ENCODE measurements at places on chromosomes 1 and 21. TPM values are rescaled to one million over a fixed set of nuclear protein-coding genes. Genes with fewer than 3 reads are reported as not detected.

The LCE2B gene
- not detected for total RNA-seq

The UBL4B gene
- not detected for total RNA-seq

The OR2L2 gene
- total RNA-seq: 0.22 TPM

The C1orf116 gene
- total RNA-seq: 31.9 TPM

The LDLRAD1 gene
- total RNA-seq: 0.84 TPM

The TMCC2 gene
- 5.0 TPM for total RNA-seq

The HSD3B2 gene
- not detected for total RNA-seq

The GPN2 gene
- 36.5 TPM for total RNA-seq

The CLCA1 gene
- total RNA-seq: not detected

The PTGFRN gene
- total RNA-seq: 42.9 TPM

- peaks cover 11% of the 10 kb centered on the region for H3K4me1 ChIP-seq
- no peak for DNase-seq
- H3K27me3 ChIP-seq: peaks cover 4% of the 10 kb centered on the region
- H3K36me3 ChIP-seq: no peaks in the 10 kb centered on the region
- no peak overlapping the region for H3K4me3 ChIP-seq
Observed at GRCh38 chr1:154427173-154428139, 22.3 kb downstream of the IL6R start.

DNA sequence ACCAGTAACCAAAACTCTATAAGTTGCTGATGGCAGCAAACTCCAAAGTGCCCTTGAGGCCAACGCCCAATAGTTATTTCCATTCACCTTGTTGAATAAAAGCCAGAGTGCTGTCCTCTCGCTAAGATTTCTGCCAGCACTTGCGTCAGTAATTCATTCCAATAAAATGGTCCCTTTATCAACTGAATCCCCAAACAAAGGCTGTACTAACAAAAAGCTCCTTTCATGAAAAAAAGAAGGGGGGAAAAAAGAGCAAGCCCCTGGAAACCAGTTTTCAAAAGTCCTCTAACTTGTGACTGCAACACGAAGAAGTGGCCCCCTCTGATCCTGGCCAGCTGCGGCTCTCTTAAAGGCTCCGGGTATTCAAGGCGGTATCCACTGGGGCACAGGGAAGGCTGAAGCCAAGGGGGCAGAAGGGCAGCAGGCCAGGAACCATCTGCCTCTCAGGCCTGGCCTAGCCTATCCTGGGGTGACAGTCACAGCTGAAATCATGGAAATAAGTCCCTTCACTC lies 55.8 kb upstream of the ZNF326 start:
- no peak for DNase-seq
- peaks cover 9% of the 10 kb centered on the region for H3K36me3 ChIP-seq
- H3K27ac ChIP-seq: peak overlapping the region; percentile 73

DNA sequence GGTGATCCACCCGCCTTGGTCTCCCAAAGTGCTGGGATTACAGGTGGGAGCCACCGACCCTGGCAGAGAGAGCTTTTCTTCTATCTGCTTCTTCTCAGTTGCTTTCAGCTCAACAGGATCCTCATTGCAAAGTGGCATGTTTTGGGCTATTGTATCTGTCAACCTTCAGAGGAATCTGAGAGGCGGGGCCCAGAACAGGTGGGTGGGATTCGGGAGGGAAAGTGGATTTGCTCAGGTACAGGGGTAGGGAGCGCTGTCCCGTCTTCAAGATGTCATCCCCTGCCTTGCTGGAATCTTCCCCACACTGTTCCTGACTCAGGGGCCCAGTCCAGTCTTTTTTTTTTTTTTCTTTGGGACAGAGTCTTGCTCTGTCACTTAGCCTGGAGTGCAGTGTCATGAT lies 26.9 kb upstream of the RCC2 start:
- H3K4me3 ChIP-seq: no peak overlapping the region
- no peak overlapping the region for H3K27ac ChIP-seq
- peaks cover 8% of the 10 kb centered on the region for H3K27me3 ChIP-seq
- no peaks in the 10 kb centered on the region for H3K36me3 ChIP-seq
- H3K4me1 ChIP-seq: peaks cover 6% of the 10 kb centered on the region

DNA sequence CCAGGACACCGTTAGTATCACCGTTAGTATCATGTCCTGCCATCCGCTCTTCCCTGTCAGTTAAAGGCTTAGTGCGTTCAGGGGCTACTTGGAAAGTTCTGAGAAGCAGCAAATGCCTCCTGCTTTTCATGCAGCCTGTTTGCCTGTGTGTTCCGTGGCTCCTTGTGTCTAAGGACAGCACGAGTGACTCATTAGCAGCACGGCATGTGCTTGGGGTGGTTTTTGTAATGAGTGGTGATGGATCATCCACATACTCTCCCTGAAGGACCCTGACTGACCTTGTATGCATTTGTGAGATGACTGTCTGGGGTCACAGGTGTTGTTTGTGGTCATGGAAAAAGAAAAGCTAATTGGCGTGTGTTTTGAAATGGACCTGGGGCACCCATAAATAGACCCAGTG lies 221.9 kb downstream of the PBX1 start:
- no peak overlapping the region for H3K4me3 ChIP-seq
- peaks cover 9% of the 10 kb centered on the region for H3K36me3 ChIP-seq
- no peaks in the 10 kb centered on the region for H3K27me3 ChIP-seq
- peaks cover 44% of the 10 kb centered on the region for H3K4me1 ChIP-seq

DNA sequence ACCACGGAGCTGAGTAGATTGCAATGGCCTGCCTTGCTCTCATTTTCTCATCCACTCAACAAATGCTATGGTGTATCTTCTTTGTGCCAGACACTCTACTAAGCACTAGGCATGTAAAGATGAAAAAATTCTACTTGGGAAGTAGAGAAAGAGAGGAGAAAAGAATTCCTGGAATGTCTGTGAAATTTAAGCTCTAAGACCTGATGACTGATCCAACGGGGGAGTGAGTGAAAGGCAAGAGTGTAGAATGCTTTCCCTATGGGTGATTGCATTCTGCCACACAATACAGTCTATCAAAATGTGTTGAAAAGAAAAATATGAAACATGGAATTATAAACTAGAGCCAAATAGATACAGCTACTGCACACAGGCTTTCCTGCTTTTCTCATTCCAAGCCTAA lies 82.3 kb downstream of the CYYR1 start:
- DNase-seq: no peak
- H3K4me3 ChIP-seq: no peak overlapping the region
- H3K4me1 ChIP-seq: no peaks in the 10 kb centered on the region
- no peaks in the 10 kb centered on the region for H3K27me3 ChIP-seq
- H3K36me3 ChIP-seq: peaks cover 11% of the 10 kb centered on the region

- no peak for DNase-seq
- H3K4me1 ChIP-seq: peaks cover 23% of the 10 kb centered on the region
- peak overlapping the region; percentile 95 for H3K4me3 ChIP-seq
- no peaks in the 10 kb centered on the region for H3K27me3 ChIP-seq
- H3K27ac ChIP-seq: peak overlapping the region; percentile 94
- no peaks in the 10 kb centered on the region for H3K36me3 ChIP-seq
Observed at GRCh38 chr1:66925944-66926343, 1.2 kb downstream of the MIER1 start.

DNA sequence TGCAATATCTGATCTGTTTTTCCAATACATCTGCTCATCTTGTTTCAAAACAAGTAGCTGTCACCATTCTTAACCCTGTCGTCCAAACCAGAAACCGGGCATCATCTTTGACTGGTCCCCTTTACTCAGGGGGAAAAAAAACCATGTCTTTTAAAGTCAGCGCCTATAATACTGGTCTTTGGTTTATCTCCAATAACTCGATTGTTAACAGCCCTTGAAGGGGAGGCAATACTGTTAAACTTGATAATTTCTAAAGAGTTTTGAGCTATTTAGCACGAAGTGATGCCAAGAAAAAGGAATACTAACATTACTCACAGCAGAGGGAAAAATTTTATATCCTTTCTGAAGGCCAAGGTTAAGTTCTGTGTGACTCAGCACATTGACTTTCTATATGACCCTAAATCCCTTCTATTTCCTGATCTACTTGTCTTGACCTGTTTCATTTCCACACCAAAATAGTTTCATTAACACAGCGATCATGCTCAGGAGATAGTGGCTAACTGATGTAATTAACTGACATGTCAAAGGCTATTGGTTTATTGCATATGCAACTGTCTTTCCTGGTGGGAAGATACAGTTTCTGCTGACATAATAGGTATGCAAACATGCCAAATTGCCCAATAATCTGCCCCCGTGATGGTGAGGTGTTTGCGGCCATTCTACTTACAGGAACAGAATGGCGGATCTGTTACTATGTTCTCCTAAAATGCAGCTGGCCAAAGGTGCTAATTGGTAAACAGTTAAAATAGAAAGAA lies 59.1 kb downstream of the NFIA start:
- no peak overlapping the region for H3K4me3 ChIP-seq
- peaks cover 86% of the 10 kb centered on the region for H3K27me3 ChIP-seq
- DNase-seq: no peak
- no peaks in the 10 kb centered on the region for H3K36me3 ChIP-seq
- no peak overlapping the region for H3K27ac ChIP-seq

DNA sequence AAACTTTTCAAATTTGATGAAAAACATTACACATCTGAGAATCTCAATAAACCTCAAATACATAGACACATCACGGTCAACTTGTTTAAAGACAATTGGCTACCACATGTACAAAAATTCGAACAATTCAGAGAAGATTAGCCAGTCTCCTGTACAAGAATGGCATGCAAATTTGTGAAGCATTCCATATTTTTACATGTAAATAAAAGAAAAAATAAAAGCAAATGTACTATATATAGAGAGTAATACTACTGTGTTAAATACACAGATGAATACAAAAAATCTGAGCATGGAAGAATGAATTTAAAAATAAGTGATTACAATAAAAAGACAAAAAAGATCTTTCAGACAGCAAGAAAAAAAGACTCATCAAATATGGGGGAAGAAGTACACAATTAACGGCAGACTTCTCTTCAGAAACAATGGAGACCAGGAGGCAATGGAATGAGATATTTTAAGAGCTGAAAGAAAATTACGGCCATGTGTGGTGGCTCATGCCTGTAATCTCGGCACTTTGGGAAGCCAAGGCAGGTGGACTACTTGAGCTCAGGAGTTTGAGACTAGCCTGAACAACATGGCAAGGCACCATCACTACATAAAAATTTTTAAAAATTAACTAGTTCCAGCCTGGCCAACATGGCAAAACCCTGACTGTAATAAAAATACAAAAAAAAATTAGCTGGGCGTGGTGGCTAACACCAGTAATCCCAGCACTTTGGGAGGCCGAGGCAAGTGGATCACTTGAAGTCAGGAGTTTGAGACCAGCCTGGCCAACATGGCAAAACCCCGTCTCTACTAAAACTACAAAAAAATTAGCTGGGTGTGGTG lies 23.2 kb downstream of the HAX1 start:
- no peak for DNase-seq
- H3K4me3 ChIP-seq: no peak overlapping the region
- H3K27ac ChIP-seq: no peak overlapping the region

- H3K27ac ChIP-seq: peak overlapping the region; percentile 46
- no peak for DNase-seq
- H3K27me3 ChIP-seq: no peaks in the 10 kb centered on the region
- peaks cover 7% of the 10 kb centered on the region for H3K4me1 ChIP-seq
Observed at GRCh38 chr1:184061396-184062003, 10.0 kb downstream of the TSEN15 start.

- H3K36me3 ChIP-seq: no peaks in the 10 kb centered on the region
- no peak for DNase-seq
- H3K4me1 ChIP-seq: peaks cover 8% of the 10 kb centered on the region
- H3K4me3 ChIP-seq: no peak overlapping the region
Observed at GRCh38 chr1:59645893-59646292, 168.9 kb upstream of the HOOK1 start.

DNA sequence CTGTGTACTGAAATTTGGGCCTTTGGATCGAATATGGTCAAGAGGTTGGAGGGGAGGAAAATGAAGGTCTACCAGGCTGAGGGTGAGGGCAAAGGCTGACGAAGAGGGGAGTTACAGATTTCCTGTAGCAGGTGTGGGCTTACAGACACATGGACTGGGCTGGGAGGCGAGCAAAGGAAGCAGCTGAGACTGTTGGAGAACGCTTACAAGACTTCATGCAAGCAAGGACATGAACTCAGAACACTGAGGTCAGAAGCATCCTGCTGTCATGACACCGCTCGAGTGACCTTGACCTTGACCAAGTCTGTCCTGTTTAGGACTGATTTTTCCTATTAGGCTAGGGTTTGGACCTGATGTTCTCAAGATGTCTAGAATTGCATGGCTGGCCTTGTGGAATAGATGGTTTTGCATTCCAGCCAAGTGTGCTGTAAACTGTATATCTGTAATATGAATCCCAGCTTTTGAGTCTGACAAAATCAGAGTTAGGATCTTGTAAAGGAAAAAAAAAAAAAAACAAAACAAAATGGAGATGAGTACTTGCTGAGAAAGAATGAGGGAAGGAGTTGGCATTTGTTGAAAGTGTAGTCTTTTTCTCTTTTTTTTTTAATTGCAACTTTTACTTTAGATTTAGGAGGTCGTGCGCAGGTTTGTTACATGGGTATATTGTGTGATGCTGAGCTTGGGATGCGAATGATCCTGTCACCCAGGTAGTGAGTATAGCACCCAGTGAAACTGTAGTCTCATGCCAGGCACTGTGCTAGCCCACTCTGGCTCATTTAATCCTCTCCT lies 5.8 kb downstream of the ELF3 start:
- peaks cover 27% of the 10 kb centered on the region for H3K36me3 ChIP-seq
- no peak for DNase-seq
- H3K27ac ChIP-seq: peak overlapping the region; percentile 89
- H3K27me3 ChIP-seq: no peaks in the 10 kb centered on the region
- peaks cover 44% of the 10 kb centered on the region for H3K4me1 ChIP-seq

- no peak overlapping the region for H3K27ac ChIP-seq
- DNase-seq: no peak
- no peaks in the 10 kb centered on the region for H3K27me3 ChIP-seq
- H3K4me1 ChIP-seq: peaks cover 28% of the 10 kb centered on the region
- H3K4me3 ChIP-seq: no peak overlapping the region
Observed at GRCh38 chr1:47918257-47918867, 78.8 kb downstream of the TRABD2B start.

DNA sequence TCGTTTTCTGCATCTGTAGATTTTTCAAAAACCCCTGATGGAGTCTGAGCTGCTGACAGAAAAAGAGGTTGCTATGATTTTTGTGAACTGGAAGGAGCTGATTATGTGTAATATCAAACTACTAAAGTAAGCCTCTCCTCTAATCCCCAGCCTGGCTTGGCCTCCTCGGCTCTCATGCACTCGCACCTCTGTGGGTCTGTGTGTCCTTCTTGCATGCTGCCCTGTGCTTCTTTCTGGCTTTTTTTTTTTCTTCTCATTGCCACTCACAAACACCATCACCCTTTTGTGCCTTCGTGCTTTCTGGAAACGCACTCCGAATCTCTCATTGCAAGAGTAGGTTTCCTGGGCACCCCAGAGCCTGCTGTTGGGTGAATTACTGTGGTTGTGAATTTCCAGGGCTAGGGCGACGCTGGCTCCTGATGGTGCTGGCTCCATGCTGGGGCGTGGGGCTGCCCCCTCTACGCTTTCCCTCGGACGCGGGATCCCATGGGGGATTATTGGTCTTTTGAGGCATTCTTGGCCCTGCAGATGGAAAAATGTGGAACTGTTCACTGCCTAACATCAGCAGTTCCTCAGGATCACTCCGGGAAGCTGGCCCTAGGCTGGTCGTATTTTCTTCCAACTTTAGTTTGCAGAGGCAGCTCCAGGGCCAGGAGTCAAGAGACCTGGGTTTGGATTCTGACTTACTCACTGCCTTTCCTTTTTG lies 56.8 kb downstream of the ATP5PO start:
- DNase-seq: no peak
- peak overlapping the region; percentile 47 for H3K27ac ChIP-seq
- H3K36me3 ChIP-seq: no peaks in the 10 kb centered on the region
- H3K27me3 ChIP-seq: peaks cover 6% of the 10 kb centered on the region
- H3K4me1 ChIP-seq: peaks cover 1% of the 10 kb centered on the region
